ENCODE measurements at places on chromosomes 12 and 14.

DNA sequence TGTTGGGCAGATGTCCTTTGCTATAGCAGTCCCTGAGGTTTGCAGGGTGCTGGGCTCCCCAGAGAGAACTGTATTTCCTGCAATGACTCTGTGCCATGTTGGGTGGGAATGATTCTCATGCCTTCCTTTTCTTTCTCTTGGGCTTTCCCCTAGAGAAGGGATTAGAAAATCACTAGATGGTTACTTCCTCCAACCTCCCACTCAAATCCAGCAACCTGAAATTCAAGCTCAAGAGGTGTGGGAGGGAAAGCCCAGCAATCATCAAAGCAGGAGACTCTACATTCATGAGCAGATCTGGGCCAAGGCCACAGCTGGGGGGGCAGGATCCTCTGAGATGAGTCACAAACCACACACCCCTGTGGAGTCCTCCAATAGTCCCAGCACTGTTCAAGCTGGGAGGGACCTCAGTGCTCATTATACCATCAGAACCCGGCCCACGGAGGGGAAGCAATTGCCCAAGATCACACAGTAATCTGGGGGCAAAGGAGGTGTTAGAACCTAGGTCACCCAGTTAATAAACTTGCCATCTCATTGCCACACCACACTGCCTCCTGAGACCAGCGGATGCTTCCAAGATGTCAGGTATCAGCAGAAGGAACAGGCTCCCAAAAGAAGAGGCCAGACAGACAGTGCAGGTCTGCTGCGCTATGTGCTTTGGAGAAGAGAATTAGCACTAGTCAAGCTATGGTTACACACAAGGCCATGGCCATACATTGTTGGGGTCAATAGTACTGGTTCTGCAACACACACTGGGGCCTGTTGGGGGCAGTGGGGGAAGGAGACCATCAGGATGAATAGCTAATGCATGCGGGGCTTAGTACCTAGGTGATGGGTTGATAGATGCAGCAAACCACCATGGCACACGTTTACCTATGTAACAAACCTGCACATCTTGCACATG, 65.7 kb downstream of the TTC9 start:
- DNase-seq = peak; percentile 33

DNA sequence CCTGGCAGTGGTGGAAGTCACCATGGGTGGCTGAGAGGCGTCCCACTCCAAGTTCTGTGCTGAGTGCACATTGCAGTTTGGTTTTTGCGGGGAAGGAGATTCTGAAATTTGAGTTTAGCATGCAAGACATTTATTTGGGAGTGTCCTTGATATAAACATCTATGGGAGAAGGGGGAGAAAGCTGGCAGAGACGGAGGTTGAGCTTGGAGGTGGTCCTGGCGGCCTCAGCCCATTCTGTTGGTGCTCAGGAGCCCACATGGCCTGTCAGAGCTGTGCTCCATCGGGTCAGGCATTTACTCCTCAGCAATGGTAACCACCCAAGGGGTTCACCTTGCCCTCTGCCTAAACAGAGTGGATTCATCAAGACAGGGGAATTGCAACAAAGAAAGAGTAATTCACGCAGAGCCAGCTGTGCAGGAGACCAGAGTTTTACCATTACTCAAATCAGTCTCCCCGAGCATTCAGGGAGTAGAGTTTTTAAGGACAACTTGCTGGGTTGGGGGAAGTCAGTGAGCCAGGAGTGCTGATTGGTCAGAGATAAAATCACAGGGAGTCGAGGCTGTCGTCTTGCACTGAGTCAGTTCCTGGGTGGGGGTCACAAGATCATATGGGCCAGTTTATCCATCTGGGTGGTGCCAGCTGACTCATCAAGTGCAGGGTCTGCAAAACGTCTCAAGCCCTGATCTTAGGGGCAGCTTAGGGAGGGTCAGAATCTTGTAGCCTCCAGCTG, 323.3 kb upstream of the TMEM132C start:
- DNase-seq = no peak

GRCh38 chr12:87920139-87920538, 109.1 kb downstream of the C12orf50 start:
- DNase-seq = no peak

DNA sequence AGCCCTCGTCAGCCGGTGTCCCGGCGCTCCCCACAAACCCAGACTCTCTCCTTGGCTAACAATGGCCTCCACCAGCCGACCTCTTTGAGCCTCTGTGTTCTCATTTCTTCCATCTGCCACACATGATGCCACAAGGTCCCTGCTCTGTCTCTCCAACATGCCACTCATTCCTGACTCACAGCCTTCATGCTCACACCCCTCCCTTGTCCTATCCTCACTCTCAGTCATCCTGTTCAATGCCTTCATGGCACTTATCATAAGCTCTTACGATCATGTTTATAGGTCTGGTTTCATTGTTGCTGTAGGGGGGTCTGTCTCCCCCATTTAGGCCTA, 9.6 kb upstream of the SERPINA11 start:
- no peak for DNase-seq

DNA sequence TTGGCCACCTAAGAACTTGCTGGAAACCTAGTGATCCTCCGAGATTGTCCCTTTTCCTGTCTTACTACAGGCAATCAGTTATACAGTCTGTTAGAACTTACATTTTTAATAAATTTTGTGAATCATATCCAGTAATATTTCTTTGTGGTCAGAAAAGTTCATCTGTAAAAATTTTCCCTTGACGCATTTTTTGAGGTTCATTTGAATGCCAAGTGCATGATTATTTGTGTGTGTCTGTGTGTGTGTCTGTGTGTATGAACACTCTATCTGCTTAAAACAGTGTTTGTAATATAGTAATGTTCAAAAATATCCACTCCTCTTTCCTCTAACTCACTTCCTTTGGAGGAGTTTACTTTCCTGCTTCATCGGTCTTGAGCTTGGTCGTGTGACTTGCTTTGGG, 468.7 kb upstream of the FLRT2 start:
- DNase-seq = no peak

DNA sequence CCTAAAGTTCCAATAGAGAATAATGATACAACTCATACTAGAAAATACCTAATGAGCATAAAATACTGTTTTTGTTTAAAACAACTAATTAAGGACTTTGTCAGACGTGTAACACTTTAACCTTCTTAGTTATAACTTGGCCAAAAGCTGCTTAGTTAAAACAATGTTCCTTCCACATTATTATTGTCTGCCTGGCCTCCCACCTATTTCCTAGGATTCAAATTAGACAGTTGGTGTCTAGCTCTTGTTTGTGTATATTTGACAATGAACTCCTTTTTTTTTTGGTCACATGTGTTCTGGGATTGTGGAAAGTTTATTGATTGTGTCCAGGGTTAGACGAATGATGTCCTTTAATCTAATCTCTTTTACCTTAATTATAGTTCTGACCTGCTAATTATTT, 67.6 kb upstream of the PSMA6 start:
- DNase-seq = no peak
